ENCODE measurements at places on chromosomes 2 and 18.

DNA sequence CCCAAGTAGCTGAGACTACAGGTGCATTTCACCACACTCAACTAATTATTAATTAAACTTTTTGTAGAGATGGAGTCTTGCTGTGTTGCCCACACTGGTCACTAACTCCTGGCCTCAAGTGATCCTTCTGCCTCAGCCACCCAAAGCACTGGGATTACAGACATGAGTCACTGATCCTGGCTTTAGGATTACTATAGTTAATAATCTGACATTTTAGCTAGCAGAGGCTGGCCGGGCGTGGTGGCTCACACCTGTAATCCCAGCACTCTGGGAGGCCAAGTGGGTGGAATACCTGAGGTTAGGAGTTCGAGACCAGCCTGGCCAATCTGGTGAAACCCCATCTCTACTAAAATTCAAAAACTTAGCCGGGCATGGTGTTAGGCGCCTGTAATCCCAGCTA, 39.5 kb downstream of the USP34 start:
- DNase-seq: no peak

DNA sequence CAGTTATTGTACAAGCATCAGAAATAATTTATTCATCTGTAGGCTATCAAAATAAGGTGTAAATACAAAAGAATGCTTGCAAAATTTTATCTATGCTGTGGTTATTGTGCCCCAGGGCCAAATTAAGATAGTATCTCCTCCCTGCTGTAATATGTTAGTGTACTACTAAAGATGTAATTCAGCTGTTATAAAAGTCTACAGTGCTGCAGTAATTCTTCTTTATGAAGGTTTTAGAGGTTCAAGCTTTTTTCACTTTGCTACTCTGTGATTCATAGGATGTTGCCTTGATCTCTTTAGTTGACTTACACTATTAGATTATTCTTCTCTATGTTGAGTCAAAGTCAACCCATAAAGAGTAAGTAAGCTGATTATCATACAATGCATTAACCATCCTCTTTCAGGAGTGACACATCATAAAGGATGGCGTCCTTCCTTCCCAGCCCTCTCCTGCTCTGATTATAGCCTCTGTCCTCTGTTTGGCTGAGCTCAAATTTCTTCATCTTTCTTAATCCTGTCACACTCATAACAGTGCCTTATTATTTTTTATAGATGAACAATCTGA, 29.3 kb upstream of the DYNAP start:
- DNase-seq: no peak

DNA sequence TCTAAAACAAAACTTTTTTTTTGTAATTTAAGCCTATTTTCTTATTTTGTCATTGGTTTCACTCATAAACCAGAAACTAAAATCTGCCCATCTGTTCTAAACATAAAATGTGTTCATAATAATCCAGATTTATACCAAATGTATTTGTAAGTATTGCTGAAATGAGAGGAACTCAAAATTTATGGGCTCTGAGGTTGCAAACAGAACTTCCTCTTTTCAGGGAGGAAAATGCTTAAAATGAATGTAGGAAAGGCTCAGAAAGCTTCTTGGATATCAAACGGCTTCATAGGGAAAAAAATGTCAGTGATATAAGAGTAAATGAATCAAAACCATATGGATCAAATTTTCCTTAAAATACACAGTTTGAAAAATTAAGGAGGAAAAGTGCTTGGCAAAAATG, 83.9 kb downstream of the PAX3 start:
- no peak for DNase-seq

GRCh38 chr2:88054782-88055370, 707 bp downstream of the KRCC1 start:
- no peak for DNase-seq

GRCh38 chr2:150425121-150425955, 62.1 kb downstream of the RND3 start:
- no peak for DNase-seq

DNA sequence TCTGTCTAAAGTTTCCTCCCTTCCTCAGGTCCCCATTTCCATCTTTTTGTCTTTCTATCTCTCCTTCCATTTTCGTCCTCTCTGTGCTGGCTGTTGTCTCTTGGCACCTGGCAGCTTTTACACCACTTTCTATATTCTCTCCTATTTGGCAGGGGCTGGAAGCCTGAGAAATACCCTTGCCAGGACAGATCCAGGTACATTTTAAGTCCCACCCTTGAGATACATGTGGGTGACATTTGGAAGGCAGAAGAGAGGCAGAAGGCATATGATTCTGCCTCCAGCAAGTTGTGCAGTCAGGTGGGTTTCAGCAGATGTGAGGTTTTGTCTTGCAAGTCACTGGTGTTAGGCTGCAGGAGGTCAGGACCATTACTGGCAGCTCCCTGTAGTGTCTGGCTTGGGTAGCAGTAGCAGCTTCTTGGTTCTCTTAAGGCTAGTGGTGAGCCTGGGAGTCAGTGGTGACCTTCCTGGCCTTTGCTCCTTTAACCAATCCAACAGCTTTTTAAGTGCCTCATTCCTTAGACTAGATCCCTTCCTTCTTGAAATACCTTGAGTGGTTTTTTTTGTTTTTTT, 90.1 kb downstream of the CAPN13 start:
- no peak for DNase-seq

DNA sequence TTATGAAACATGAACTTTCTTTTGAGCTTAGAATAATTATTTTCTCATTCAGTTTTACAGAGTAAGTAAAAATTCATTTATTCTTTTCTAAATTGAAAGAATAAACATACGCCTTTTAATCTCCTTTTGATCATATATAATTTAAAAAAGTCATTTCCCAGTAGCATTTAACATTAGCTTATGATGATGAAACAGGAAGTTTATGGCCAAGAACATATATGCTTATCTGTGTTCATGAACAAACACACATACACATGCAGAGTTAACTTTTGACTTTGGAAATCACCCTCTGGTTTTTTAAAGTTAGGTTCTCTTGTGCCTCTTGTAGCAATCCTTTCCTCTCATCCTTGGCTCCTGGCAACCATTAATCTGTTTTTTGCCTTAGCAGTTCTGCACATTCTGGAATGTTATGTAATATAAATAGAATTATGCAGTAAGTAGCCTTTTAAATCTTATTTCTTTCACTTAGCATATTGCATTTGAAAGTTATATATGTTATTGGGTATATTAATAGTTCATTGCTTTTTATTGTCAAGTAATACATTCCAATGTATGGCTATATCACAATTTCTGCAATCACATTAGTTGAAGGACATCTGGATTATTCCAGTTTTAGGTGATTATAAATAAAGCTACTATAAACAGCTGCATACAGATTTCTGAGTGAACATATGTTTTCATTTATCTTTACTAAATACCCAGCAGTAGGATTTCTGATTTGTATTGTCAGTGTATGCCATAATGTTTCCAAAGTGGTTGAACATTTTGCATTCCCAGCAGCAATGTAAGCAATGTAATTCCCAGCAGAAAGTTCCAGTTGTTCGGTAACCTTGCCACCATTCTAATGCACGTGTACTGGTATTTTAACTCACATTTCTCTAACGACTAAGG, 210.3 kb downstream of the ZRANB3 start:
- no peak for DNase-seq

- no peak for DNase-seq
Observed at GRCh38 chr18:21598726-21599584, 1.5 kb downstream of the ESCO1 start.

- no peak for DNase-seq
Observed at GRCh38 chr2:62489162-62489561, 16.8 kb downstream of the TMEM17 start.

- no peak for DNase-seq
Observed at GRCh38 chr2:223057569-223057968, 5.6 kb downstream of the KCNE4 start.

- DNase-seq: no peak
Observed at GRCh38 chr2:196783431-196784094, 15.9 kb downstream of the GTF3C3 start.

GRCh38 chr2:38620282-38620977, 17.7 kb upstream of the HNRNPLL start:
- DNase-seq: no peak

GRCh38 chr2:41267929-41268659, 779.7 kb upstream of the PKDCC start:
- no peak for DNase-seq

- no peak for DNase-seq
Observed at GRCh38 chr2:1854729-1855547, 110.6 kb upstream of the PXDN start.

DNA sequence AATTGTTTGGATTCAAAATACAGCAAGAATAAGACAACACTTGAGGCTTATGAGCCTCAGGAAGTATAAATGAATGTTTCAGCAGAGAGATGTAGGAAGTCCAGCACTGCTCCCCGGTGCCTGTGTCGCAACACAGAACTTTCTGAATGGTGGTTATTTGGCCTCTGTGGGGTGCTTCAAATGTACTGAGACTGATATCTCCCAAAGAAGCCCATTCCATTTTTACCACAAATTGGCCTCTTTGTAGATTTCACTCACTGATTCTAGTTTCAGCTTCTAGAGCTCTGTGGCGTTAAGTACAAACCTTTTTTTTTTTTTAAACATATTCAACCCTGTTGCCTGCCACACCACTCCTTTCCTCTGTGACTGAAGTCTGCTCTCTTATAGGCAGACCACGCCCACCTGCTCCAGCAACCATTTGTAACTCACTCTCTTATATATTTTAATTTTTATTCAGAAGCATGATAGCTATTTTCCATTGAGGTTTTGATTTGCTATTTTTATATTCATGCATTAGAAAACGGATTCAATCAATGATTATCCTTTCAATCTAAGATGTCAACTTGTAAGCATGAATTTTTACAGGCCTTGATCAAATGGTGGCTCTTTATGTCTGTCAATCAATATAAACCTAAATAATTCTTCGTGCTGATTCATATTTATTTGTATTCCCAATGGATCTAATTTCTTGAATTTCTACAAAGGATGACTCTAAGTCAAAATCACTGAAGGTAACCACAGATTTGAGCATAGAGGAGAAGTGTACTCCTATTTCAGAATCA, 277.1 kb upstream of the CCDC68 start:
- DNase-seq: no peak

GRCh38 chr2:213251618-213252017, 32.6 kb upstream of the SPAG16 start:
- no peak for DNase-seq

- DNase-seq: no peak
Observed at GRCh38 chr18:34001376-34001775, 223.3 kb downstream of the NOL4 start.

- no peak for DNase-seq
Observed at GRCh38 chr2:198706476-198707082, 751.2 kb downstream of the SATB2 start.

GRCh38 chr2:156379071-156379470, 46.5 kb upstream of the NR4A2 start:
- DNase-seq: no peak

GRCh38 chr2:187349326-187349944, 98.6 kb downstream of the CALCRL start:
- no peak for DNase-seq

GRCh38 chr2:162256591-162256991, 13.3 kb upstream of the FAP start:
- DNase-seq: no peak

DNA sequence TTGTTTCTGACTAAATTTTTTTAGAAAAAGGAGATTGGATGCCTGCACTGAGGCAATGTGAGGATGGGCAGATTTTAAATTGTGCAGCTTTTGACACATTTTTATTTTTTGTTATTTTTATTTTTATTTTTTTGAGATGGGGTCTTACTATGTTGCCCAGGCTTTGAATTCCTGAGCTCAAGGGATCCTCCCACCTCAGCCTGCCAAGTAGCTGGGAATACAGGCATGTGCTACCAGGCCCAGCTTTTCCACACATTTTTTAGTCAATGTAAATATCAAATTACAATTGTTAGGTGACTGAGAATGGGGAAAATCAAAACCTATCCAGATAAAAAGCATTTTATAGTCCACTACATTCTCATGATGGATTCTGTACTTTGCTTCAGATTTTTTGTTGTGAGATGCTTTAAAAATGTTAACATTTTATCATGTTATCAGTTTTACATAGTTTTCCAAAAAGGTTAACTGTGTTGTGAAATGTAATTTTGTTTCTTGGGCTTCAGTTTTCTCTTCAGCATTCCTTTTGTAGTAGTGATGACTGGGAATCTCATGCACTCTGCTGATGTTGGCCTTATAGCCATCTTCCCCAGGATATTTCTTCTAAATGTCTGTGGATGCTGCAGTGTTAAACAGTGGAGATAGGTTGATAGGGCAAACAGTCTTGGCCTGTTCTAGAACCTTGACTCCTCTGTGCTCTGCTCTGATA, 41.4 kb downstream of the PKP4 start:
- no peak for DNase-seq

- no peak for DNase-seq
Observed at GRCh38 chr2:22901471-22902179, 483.4 kb upstream of the KLHL29 start.

- DNase-seq: no peak
Observed at GRCh38 chr2:156901373-156902031, 356.0 kb upstream of the GALNT5 start.

- no peak for DNase-seq
Observed at GRCh38 chr2:193331676-193332075, 1136.9 kb upstream of the TMEFF2 start.
